Fibroblast of skin of back (primary cell): ENCODE measurements at places on chromosomes 4 and X.
A peak's percentile ranks its signal among the peaks of the same experiment; 100 is the strongest.

DNA sequence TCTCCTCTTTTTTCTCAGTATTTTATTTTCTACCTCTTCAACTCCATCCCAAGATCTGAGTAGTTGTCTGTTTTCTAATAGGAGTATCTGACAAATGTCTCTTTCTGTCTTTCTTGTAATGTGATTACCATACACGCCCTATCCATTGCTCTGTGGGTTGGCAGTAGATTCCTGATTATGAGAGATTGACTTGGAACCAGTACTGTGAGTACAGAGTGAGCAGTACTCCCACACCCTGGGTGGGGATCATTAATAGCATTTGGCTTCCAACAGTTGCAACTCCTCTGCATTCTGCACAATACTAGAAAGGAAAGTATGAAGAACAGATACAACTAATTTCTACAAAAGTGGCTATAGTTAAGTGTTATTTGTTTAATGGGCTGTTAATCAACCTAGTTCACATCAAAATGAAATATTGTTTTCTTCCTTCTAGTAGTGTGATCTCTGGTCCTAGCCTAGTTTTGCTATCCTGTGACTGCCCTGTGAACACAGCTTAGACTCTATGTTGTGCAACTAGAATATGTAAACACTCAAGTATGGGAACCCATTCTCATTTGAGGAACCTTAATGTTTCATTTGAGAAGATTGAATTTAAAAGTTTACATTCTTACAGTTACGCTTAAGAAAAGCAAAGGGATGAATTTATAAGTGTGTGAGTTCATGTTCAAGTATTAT is 112.9 kb downstream of the PTPN13 start:
- DNase-seq, result no peak

GRCh38 chr4:74503580-74503979 is 58.6 kb downstream of the AREG start:
- DNase-seq, result peak; percentile 90

DNA sequence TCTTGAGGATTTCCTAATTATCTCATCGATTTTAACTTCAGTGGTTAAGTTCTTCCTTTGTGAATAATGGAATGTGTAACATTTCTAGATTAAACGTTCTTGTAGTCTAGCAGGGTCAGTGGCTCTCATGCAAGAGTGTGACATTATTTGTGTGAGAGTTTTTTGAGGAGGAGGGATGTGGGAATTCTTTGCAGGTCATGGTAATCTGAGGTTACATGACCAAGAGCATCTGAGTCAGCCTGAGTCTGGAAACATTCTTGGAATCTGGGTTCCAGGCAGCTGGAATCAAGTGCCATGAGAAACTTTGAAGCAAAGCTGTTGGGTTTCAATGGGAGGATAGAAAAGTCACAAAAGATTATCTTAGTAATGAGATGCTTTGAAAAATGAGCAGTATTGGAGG is 49.5 kb downstream of the GK start:
- DNase-seq, result peak; percentile 79

- peak; percentile 37 for DNase-seq
Measured at GRCh38 chr4:147833254-147833653, 101.4 kb downstream of the ARHGAP10 start.

- no peak for DNase-seq
Measured at GRCh38 chrX:130952266-130953043, 49.4 kb upstream of the ENOX2 start.

- DNase-seq, result no peak
Measured at GRCh38 chr4:125744891-125745364, 430.2 kb downstream of the FAT4 start.

- no peak for DNase-seq
Measured at GRCh38 chrX:109931677-109932076, 71.2 kb upstream of the TMEM164 start.

DNA sequence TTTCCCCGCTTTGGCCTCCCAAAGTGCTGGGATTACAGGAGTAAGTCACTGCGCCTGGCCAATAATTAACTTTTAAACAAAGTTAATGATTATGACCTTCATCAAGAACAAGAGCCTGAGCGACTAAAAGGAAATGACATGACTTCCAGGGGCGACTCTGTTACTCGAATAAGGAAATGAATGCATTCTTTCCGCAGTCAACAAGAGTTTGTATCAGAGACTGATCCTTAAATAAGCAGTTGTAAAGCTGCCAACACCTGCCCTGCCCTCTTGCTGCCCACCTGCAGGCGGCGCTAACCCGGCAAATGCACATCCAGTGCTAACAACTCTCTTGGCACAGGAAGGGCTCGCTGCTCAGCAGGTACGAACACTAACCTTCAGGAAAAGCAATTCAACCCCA is 27.3 kb downstream of the WDR1 start:
- no peak for DNase-seq

DNA sequence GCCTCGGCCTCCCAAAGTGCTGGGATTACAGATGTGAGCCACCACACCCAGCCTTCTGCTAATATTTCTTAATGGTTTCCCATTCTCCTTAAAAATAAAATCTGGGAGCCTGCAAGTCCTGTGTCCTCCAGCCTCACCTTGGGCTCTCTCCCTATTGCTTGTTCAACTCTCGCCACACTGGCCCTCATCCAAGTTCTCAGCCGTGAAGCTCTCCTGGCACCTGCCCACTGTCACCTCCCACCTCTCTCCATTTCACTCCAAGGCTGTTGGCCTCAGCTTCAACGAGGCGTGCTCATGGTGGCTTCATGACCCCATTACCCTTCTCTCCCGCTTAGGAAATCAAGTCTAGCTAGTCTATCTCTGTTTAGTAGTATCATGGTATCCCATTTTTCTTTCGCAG is 9.5 kb upstream of the ETNPPL start:
- DNase-seq, result no peak

- DNase-seq, result no peak
Measured at GRCh38 chr4:119697887-119698393, 69.3 kb upstream of the PDE5A start.

DNA sequence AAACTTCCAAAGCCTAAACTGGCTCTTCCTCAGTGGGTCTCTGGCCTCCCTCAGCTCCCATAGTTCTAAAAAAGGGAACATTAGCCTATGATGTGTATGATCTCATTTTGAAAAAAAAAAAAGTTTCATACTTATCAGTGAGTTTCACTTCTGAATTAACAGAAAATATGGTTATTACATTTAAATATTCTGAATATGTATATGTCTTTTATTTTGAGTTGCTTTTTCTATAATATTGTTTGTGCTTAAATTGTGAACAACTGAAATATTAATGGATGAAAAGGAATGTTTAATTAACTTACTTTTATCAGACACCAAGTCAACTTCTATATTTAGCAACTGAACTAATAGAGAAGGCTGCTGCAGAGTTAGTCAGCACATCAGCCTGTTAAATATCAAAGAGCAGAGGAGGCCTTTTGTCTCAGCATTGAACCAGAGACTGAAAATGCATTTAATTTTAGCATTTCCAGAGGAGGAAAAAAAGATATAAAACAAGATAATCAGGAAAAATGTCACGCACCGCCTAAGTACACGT is 20.4 kb upstream of the FHL1 start:
- DNase-seq, result peak; percentile 60

GRCh38 chrX:66602381-66602938 is 36.4 kb downstream of the EDA2R start:
- DNase-seq, result no peak

DNA sequence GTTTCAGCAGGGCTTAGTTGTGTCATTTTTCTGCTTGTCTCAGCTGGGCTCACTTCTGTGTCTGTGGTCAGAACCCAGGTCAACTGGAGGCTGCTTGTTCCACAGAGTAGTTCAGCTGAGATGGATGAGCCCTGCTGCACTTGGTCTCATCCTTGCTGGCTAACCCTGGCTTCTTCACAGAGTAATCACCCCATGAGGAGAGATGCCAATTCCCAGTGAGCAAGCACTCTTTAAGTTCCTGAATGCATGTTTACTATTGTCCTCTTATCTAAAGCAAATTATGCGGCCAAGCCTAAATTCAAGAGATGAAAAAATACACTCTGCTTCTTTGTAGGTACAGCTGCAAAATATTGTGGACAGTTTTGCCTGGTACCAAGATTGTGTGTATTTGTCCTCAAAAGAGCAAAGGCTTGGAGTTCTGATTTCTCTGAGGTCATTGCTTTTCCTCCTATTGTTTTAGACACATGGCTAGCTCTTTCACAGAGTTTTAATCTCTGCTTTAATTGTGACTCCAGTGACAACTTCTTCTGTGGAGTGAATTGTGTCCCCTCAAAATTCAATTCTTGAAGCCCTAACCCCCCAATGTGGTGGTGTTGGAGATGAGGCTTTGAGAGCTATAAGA is 236.6 kb upstream of the ANKRD50 start:
- DNase-seq, result peak; percentile 30

- DNase-seq, result no peak
Measured at GRCh38 chr4:14771094-14771493, 231.2 kb upstream of the CPEB2 start.

- DNase-seq, result no peak
Measured at GRCh38 chrX:138908577-138908976, 197.1 kb upstream of the FGF13 start.

DNA sequence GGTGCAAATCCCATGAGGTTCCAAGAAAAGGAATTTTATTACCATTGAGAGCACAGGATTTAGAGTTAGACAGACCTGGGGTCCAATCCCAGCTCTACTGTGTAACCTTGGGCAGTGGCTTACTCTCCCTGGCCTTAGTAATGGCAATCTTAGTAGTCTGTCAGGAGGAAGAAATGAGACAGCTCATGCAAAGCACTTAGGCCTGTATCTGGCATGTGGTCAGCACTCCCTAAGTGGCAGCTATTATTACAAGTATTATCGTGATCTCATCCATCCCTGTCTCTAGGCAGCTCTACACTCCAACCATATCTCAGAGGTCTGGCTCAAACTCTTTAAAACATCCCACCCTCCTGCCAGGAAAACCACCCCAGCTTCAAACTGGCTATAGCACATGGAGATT is 129.6 kb upstream of the NALF2 start:
- DNase-seq, result no peak

- no peak for DNase-seq
Measured at GRCh38 chr4:164648151-164648848, 105.6 kb upstream of the SMIM31 start.

GRCh38 chr4:19327364-19327763 is 924.3 kb upstream of the SLIT2 start:
- DNase-seq, result peak; percentile 8

- no peak for DNase-seq
Measured at GRCh38 chr4:168655182-168655581, 158.3 kb downstream of the PALLD start.

DNA sequence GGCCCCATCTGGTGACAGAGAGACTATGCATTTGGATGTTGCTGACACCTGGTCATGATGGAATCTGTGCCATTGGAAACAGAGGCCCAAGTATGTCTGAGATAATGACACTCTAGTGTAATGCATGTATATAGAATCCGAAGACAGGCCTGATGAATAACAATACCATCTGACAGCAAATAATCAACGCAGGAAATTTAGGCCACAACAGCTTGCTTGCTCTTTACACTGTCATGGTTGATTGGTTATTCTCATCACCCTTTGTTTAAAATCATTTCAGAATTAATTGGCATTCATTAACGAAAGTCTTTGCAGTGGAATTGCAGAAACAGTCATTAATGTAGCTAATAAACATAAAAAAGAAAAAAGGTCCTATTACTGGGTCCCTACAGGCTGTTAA is 194.8 kb downstream of the AFF2 start:
- DNase-seq, result no peak

- no peak for DNase-seq
Measured at GRCh38 chrX:63735882-63736281, 49.1 kb downstream of the ARHGEF9 start.

DNA sequence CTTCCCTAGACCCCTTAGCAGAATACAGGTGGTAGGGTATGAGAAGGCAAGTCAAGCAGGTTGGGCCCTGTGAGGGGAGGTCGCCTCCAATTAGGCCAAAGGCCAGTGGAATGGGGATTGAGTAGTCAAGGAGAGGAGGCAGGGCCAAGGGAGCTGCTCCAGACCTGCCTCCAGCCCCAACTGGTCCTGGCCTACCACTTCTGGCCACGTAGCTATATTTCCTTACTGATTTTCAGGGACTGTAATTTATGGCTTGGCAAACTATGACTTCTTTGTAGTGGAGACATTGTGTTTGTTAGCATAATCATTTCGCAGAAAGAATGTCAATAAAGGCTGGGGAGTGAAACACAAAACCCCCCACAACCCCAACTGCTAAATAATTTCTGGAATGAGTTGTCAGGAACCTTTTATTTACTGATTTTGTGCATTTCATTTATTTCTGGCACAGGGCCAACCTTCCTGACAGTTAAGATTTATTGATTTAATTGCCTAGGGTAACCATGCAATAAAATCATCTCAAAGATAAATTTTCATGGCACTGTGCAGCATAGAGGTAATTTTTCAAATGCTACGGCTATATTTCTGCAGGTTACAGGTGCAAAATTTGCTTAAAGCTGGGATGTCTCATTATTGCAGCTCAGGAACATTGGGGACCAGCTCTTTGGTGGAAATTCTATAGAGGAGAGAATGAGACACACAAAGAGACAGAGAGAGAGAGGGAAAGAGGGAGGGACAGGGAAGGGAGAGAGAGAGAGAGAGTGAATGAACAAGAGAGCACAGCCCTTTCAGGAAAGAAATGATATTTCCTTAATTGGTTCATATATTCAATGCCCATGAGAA is 494.9 kb downstream of the IDS start:
- DNase-seq, result no peak

GRCh38 chr4:76655566-76656479 is 220.8 kb downstream of the SHROOM3 start:
- peak; percentile 25 for DNase-seq

- no peak for DNase-seq
Measured at GRCh38 chrX:149207518-149207917, 297.6 kb downstream of the IDS start.

DNA sequence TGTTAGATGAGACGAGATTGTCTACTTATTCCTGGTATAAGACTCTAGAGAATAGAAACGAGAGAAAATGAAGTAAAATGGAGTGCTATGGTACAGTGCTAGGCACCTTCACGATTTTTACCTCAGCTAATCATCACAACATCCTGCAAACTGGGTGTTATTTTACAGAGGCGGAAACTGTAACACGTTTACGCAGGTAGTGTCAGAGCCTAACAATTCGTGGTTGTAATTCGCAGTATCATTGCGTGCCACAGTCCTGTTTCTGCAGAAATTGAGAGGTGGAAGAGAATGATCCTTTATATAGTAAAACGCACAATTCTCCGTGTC is 383 bp upstream of the TBC1D19 start:
- no peak for DNase-seq

DNA sequence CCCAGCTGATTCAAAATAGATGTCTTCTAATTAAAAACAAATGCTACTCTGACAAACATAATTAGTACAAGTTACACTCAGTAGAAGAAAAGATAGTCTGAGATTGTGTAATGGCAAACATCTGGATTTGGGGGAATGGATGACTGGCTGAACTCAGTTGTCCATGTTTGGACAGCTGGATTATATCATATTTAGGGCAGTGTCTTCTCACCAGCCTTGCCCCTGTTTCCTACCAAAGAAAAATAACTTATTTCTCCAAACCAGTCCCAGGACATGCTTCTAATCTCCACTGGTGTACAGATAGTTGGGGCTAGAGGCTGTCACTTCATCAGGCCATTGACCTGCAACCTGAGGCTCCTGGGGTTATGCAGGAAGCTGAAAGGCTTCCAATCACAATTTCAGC is 237.3 kb downstream of the USP46 start:
- DNase-seq, result peak; percentile 6
